Breast epithelium (tissue), 4 donors: ENCODE measurements at places on chromosomes 7 and 10. TPM values are rescaled to one million over a fixed set of nuclear protein-coding genes. Genes with fewer than 3 reads are reported as not detected.

MUC3A gene
- 0.16 TPM for total RNA-seq

CPVL gene
- 13.4 TPM for total RNA-seq

SYPL1 gene
- total RNA-seq = 98.3 TPM

NYAP1 gene
- 0.59 TPM for total RNA-seq

PKD2L1 gene
- not detected for total RNA-seq

CALCR gene
- total RNA-seq = 0.80 TPM

ARMC10 gene
- 55.4 TPM for total RNA-seq

UPK3B gene
- 2.1 TPM for total RNA-seq

MINDY4 gene
- 14.9 TPM for total RNA-seq

SHTN1 gene
- 36.0 TPM for total RNA-seq

NACAD gene
- 3.2 TPM for total RNA-seq

ASB10 gene
- not detected for total RNA-seq
